ENCODE measurements at places on chromosomes 5 and 9. TPM values are rescaled to one million over a fixed set of nuclear protein-coding genes. Genes with fewer than 3 reads are reported as not detected.
A peak's percentile ranks its signal among the peaks of the same experiment; 100 is the strongest.

GRCh38 chr5:151214614-151215545 is 9.0 kb downstream of the CCDC69 start:
- no peak overlapping the region for H3K27ac ChIP-seq
- peak; percentile 54 for DNase-seq
- no peaks in the 10 kb centered on the region for H3K4me1 ChIP-seq
- no peak overlapping the region for H3K4me3 ChIP-seq
- H3K36me3 ChIP-seq, result no peaks in the 10 kb centered on the region

DNA sequence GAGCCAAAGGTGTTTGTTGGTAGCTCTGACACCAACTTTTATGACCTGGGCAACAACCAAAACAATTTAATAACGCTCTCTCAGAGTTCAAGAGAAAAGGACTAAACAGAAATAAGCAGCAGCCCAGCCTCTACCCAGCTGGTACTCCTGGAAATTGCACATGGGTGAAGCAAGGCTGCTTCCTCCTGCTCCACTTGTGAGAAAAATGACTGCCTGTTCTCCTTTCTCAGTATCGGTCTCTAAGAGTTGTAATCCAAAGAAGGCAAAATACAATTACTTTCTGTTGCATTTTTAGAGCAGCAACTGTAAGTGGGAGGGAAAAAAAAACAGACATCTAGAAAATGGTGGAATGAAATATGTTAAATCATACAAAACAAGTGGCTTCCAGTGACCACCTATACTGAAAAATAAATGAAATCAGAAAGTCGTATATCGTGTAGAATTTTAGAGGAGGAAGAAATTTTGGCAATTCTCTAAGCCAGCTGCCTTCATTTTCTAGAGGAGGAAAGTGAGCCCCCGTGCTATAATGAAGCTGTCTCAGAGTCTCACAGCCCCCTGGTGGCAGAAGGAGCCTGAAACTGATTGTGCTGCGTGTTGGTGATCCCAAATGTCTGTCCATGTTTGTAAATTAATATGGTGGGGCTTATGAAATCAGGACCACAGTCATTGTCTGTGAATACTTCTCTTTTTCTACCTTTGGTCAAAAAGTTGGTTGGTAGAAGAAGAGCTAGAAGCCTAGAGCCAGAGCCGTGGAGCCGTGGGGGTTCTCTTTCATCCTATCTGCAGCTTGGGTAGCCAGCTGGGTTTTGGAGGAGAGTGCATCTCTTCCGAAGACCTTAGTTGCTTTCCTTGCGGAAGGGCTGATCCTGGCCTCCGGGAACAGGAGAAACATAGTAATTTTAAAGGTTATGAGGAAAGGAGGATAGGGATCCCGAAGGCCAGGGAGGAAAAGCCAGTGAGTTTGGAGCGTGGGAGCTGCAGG is 139.9 kb downstream of the PIP5K1B start:
- no peak overlapping the region for H3K27ac ChIP-seq
- no peaks in the 10 kb centered on the region for H3K27me3 ChIP-seq
- H3K4me1 ChIP-seq, result no peaks in the 10 kb centered on the region
- no peak overlapping the region for H3K4me3 ChIP-seq
- peak; percentile 81 for DNase-seq

GRCh38 chr9:72592502-72593403 is 71.3 kb downstream of the TMC1 start:
- no peaks in the 10 kb centered on the region for H3K36me3 ChIP-seq
- DNase-seq, result no peak
- H3K27me3 ChIP-seq, result no peaks in the 10 kb centered on the region
- peaks cover 1% of the 10 kb centered on the region for H3K4me1 ChIP-seq
- no peak overlapping the region for H3K4me3 ChIP-seq

IL4 gene
- total RNA-seq, result not detected

BDP1 gene
- 32.2 TPM for total RNA-seq
